ENCODE measurements at places on chromosomes 7 and 10.

- DNase-seq = no peak
These were observed 75.8 kb downstream of the PODXL start for GRCh38 chr7:131480384-131481315.

- DNase-seq = no peak
These were observed 536.6 kb downstream of the HTR7 start for GRCh38 chr10:90321132-90321816.

DNA sequence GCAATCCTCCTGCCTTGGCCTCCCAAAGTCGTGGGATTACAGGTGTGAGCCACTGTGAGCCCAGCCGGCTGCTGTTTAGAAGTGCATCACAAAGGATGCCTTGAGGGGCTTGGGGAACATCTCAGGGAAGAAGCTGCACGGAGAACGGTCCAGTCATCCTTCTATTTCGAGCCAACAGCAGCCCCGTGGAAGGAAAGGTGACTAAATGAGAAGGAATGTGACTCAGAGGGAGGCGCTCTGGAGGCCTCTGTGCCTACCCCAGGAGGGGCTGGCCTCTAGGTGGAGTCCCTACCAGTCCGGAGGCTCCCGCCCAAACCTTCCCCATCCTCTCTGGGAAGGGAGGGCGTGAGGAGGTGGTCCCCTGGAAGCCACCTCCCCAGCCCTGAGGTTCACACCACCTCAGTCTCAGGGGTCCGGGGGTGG lies 76.2 kb downstream of the CTBP2 start:
- no peak for DNase-seq

DNA sequence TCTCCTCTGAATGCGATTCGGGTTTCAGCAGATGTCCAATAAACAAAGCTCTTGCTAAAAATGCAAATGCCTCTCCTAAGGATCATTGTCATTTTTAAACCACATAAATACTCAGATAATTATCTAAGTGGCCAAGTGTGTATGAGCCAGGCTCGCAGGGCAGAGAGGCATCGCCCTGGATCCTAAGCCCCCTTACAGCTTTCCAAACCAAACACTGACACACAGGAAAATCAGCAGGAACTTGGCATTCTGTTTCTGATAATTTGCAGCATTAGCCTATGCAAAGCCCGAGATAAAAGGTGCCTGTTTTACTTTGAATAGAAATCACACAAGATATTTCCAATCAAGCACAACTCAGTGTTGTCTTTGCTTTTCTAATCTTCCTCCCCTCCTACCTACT lies 134.4 kb downstream of the ABCA13 start:
- peak; percentile 46 for DNase-seq

DNA sequence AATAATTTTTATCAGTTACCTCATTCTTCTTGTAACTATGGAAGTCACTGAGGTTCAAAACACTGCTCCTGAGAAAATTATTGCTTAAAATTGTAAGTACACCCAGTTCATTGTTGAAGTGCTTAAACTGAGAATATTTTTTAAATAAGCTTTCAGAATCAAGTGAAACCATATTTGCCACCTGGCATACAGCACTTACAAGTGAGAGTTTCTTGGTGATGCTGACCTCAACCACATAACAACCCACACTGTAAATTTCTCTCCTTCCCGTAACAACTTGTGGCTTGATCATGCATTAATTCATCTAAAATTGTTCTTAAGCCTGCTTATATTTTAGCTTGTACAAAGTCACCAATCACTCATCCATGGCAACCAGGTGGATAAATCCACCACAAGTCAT lies 34.0 kb downstream of the IMMP2L start:
- no peak for DNase-seq
